ENCODE measurements at places on chromosomes 11 and 22. TPM values are rescaled to one million over a fixed set of nuclear protein-coding genes. Genes with fewer than 3 reads are reported as not detected.

DNA sequence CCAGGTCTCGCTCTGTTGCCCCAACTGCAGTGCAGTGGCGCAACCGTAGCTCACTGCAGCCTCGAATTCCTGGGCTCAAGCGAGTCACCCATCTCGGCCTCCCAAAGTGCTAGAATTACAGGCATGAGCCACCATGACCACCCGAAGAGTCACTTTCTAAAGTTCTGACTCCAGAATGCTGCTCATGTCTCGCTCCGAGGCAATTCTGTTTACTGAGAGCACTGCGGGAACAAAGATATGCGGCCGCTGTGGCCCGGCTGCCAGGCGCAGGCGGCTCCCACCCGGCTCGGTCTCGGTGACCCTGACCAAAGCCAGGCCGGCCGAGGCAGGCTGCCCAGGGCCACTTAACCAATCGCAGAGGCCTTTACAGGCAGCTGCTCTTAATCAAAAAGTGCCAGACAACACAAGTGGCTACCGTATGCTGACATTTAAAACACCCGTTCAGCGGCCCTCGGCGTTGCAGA lies 78.7 kb downstream of the PHF21B start:
- no peak for DNase-seq

GLB1L2 gene
- total RNA-seq: 4.1 TPM

DNA sequence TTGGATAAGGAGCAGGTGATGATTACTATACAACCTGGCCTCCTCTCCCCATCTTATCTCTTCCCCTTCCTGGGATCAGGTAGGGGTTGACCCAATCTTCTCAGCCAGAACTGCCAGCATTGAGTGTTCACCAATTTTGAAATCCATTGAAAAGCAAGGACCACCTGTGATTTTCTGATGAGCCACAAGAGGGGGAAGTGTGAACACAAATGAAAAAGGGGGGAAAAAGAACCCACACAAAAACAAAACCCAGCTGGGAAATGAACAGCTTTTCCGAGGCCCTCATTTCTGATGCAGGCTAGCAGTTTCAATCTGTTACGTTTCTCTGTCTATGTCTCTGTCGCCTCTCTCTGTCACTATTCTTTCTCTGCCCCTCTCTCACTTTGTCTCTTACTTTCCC lies 161.9 kb downstream of the INSC start:
- no peak for DNase-seq

GRCh38 chr11:24145411-24145810 lies 351.4 kb upstream of the LUZP2 start:
- no peak for DNase-seq

GRCh38 chr22:24386937-24387471 lies 40.4 kb upstream of the ADORA2A start:
- no peak for DNase-seq

DNA sequence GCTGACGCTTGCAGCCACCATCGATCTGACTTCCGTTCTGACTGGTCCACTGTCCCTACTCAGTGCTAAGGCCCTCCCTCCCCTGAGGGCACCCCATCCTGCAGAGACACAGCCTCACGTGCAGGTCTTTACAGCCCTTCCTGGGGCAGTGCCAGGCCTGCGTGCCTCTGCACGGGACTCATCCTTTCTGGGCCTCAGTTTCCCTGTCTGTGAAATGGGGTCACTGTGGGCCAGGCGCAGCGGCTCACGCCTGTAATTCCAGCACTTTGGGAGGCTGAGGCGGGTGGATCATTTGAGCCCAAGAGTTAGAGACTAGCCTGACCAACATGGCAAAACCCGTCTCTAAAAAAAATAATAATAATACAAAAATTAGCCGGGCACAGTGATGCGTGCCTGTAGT lies 17.8 kb upstream of the PARVG start:
- no peak for DNase-seq

- DNase-seq: no peak
These were observed 505.7 kb upstream of the LUZP2 start for GRCh38 chr11:23991165-23991539.

GRCh38 chr11:95134491-95134890 lies 44.8 kb downstream of the ENDOD1 start:
- no peak for DNase-seq

GRCh38 chr22:19986410-19987341 lies 29.9 kb downstream of the ARVCF start:
- DNase-seq: no peak

DNA sequence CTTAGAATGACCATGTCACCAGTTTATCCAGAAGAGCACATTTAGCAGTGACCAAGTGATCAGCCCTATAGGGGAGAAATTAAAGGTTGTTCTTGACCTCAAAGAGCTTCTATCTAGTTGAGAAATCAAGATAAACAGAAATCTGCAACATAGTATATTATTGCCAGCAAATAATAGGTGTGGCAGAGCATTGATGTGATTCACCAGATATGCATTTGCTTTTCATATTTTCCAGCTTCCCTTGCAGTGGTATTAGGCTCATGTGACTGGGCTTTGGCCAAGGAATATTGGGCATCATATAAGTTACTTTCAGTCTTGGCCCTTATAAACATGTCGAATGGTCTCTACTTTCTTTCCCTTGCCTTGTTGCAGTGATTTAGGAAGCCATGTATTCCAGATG lies 34.5 kb downstream of the COMMD9 start:
- DNase-seq: no peak

INSC gene
- not detected for total RNA-seq

MOGAT2 gene
- not detected for total RNA-seq

LZTR1 gene
- total RNA-seq: 105 TPM

L3MBTL2 gene
- total RNA-seq: 14.8 TPM

- no peak for DNase-seq
These were observed 154.6 kb downstream of the TRIM29 start for GRCh38 chr11:119983240-119983732.

GRCh38 chr22:17250380-17251082 lies 31.3 kb upstream of the ADA2 start:
- no peak for DNase-seq

- no peak for DNase-seq
These were observed 47.2 kb downstream of the LRFN4 start for GRCh38 chr11:66904055-66904454.

SLC7A4 gene
- 1.2 TPM for total RNA-seq

- DNase-seq: no peak
These were observed 30.5 kb upstream of the PHOX2A start for GRCh38 chr11:72274435-72274834.

- DNase-seq: no peak
These were observed 26.9 kb downstream of the DRD2 start for GRCh38 chr11:113448316-113448677.

- no peak for DNase-seq
These were observed 33.9 kb upstream of the FJX1 start for GRCh38 chr11:35584321-35584720.
